GF-D8 (cell line): ENCODE measurements at places on chromosomes 13 and 19.
A peak's percentile ranks its signal among the peaks of the same experiment; 100 is the strongest.

DNA sequence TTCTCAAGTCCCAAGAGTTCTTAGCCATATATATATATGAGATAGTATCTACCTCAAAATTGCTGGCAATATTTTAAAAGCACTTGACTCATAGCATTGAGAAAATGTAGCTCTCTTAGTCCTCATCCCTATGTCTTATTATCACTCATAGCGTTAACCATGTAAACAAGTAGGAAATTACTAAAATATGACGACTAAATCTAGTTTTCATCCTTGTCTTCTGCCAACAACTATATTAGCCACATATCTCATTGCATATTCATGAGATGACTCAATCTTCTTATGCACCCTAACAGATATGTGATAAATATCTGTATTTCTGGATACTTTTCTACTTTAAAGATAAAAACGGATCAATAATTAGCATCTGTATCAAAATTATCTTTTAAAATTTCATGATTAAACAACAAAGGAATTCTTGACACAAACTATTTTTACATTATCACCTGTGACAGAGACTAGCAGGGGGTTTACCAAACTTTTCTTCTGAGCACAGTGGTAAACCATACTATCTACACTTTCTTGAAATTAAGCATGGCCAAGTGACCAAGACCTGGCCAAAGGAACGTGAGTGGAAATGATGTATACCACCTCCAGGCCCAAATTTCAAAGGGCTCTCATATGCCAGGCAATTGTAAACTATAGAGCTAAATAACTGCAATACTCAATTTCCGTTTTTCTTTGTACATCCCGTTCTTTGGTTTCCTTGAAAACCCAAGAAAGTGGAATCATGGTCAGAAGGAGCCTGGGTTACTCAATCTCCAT, 45.7 kb downstream of the ZC3H13 start:
- DNase-seq = no peak

- no peak for DNase-seq
Observed at GRCh38 chr13:45521297-45521696, 56.6 kb downstream of the COG3 start.

DNA sequence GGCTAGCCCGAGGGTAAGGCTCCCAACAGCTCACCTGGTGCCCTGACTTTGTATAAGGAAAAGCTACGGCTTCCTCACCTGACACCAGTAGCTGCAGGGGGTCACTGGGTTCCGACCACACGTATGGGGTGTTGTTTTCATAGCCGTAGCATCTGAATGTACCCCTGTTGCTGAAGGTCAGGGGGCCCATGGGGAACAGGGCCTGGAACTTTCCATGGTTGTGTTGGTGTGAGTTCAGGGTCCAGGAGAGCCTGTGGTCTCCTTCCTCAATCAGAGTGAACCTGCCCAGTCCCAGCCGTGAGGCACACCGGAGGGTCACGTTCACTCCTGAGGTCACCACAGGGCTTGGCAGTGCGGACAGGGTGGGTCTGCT, 1.1 kb downstream of the LILRA4 start:
- DNase-seq = no peak

DNA sequence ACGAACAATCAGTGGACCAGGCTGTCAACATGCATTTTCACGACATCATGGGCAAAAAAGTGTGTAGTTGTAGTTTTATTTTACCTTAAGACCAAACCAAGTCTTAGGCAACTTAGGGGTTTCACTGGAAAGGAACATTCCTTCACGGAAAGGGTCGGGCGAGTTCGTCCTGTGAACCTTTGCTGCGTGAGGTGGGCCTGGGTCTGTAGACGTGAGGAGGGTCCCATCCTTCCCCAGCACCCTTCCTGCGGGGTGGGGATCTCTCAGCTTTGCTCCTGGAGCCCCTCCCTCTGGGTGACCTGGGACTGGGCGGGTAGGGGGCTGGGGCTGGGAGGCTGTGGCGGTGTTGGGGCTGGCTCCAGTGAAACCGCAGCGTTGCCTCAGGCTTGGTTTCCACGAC, 12.3 kb upstream of the RPS15 start:
- DNase-seq = no peak

DNA sequence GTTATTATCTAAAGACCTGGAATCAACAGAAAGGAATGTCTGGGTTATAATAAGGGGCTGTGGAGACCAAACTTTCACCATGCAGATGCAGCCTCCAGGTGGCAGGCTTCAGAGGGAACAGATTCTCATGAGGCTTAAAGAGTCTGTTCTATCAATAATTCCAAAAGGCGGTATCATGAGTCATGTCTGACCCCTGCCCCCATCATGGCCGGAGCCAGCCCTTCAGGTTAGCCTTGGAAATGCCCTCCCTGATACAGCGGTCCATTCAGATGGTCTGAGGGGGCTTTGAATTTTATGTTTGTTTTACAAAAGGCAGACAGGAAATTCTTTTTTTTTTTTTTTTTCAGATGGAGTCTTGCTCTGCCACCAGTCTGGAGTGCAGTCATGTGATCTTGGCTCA, 21.7 kb upstream of the LAMP1 start:
- DNase-seq = no peak

GRCh38 chr13:30743319-30744055, 8.1 kb downstream of the ALOX5AP start:
- no peak for DNase-seq

DNA sequence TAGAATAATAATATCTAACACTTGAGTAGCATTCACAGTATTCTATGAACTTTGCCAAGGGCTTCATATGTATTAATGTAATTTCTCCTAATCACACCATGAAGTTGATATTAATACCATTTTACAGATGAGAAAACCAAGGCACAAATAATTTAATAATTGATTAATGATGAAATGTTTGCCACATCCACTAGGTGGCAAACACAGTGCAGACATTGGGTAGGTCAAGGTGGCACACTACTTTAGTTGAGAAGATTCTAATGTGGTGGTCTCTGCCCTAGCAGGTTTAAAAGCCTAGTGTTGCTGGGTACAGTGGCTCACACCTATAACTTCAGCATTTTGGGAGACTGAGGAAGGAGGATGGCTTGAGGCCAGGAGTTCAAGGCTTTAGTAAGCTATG, 412.4 kb downstream of the SUCLA2 start:
- DNase-seq = no peak

- DNase-seq = peak; percentile 31
Observed at GRCh38 chr19:8501981-8502380, 459 bp downstream of the PRAM1 start.

- DNase-seq = no peak
Observed at GRCh38 chr13:26518451-26518959, 39.0 kb upstream of the WASF3 start.

DNA sequence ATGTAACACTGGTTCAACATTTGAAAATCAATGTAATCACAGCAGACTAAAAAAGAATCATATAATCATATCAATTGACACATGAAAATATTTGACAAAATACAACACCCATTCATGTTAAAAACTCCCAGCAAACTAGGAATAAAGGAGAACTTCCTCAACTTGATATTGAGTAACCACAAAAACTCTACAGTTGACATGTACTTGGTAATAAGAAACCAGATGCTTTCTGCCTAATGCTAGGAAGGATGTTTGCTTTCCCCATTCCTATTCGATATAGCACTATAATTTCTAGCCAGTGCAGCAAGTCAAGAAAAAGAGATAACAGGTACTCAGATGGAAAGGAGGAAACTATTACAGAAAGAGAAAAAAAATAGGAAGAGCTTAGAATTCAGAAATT, 26.9 kb downstream of the UFM1 start:
- DNase-seq = no peak

GRCh38 chr19:41265395-41266153, 1.4 kb downstream of the HNRNPUL1 start:
- no peak for DNase-seq

- DNase-seq = no peak
Observed at GRCh38 chr13:113951246-113951999, 22.5 kb downstream of the C13orf46 start.

- no peak for DNase-seq
Observed at GRCh38 chr13:19959141-19959830, 759 bp downstream of the ZMYM2 start.

- DNase-seq = peak; percentile 4
Observed at GRCh38 chr13:65966991-65967451, 1263.1 kb downstream of the PCDH9 start.

DNA sequence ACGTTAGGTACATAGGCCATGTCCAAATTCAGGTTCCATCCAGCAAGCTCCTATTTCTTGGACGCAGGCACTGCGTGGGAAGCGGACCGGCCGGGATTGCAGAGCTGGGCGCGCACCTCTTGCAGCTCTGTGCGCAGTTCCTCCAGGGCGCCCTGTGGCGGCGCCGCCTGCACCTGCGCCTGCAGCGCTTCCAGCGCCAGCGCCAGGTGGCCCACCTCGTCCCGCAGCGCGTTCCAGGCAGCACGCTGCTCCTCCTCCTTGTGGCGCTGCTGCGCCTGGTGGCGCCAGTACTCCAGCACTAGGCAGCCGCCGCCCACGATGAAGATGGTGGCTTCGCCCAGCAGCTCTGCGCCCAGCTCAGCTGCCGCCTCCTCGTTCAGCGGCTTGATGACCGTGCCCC, 31.1 kb downstream of the OPA3 start:
- no peak for DNase-seq

GRCh38 chr19:13056052-13056660, 46.5 kb downstream of the LYL1 start:
- DNase-seq = no peak

DNA sequence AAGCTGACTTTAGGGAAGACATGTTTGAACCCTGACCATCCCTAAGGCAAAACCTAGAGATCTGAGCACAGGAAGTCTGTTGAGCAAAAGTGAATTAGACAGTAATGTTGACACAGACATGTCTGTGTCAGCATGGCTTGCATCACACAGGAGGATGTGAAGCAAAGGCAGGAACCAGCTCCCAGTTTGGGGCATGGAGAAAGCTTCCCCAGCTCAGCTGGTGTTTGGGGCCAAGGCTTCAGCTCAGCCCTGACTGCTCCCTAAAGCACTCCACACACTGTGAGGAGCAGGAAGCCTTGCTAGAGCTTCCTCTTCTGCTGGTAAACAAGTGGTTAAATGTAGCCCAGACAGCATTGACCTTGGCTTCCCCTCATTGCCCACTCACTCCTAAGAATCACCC, 153.8 kb upstream of the UBL3 start:
- no peak for DNase-seq

GRCh38 chr13:73635166-73635787, 498.9 kb downstream of the KLF12 start:
- DNase-seq = no peak

- no peak for DNase-seq
Observed at GRCh38 chr19:31572976-31573298, 223.7 kb upstream of the TSHZ3 start.

- DNase-seq = no peak
Observed at GRCh38 chr13:40275636-40276035, 390.8 kb downstream of the FOXO1 start.

DNA sequence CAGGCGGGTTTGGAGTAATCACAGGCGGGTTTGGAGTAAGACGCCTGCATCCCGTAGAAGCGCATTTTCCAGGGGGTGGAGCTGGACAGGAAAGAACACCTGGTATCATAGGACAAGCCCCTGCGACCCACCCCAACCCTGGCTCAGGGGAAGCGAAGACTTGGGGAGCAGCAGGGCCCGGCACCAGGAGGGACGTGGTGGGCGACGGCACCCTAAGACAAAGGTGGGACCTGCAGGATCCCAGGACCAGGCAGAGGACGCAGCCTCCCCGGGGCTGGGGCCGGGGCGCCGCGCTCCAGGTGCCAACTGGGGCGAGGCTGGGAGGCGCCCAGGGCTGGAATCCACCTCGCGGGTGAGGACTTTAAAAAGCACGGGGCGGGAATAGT, 520 bp downstream of the ZNF600 start:
- no peak for DNase-seq

- no peak for DNase-seq
Observed at GRCh38 chr13:20359335-20359734, 127.2 kb upstream of the GJB6 start.

DNA sequence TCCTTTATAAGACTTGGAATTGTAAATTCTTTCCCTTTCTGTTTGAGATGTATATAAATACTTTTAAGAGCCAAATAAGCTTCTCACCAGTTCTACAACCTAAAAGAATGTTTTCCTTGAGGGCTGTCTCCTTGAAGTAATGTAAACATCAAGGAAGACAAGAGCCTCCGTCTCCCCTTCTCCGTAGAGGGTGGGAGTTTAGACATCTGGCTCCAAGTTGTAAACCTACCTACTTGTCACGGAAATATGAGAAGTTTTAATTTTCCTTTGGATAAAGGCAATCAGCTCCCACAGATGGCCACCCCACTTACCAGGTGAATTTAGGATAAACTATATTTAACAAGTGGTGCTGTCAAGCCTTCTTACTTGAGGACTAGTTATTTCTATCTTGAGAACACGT, 237.9 kb downstream of the NALCN start:
- DNase-seq = no peak

DNA sequence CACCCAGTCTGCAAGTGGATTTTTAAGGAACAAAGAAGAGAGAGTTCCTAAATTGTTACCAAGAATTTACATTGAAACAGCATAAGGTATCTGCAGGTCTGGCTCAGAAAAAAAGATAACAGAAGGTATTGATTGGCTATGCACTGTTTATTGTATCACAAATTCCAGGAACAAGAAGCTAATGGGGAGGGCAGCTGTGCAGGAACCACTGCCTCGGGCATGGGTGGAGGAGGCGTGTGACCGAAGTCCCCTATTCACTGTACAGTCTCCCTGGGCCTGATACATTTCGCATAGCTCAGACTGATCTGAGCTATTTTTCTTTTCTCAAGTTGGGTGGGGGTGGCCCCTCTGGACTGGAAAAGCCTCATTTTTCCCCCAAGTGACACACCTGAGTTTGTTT, 11.7 kb downstream of the NECTIN2 start:
- DNase-seq = no peak

GRCh38 chr13:32409001-32409313, 19.0 kb downstream of the N4BP2L1 start:
- DNase-seq = no peak

GRCh38 chr13:113627136-113627535, 30.9 kb downstream of the ATP4B start:
- DNase-seq = no peak

DNA sequence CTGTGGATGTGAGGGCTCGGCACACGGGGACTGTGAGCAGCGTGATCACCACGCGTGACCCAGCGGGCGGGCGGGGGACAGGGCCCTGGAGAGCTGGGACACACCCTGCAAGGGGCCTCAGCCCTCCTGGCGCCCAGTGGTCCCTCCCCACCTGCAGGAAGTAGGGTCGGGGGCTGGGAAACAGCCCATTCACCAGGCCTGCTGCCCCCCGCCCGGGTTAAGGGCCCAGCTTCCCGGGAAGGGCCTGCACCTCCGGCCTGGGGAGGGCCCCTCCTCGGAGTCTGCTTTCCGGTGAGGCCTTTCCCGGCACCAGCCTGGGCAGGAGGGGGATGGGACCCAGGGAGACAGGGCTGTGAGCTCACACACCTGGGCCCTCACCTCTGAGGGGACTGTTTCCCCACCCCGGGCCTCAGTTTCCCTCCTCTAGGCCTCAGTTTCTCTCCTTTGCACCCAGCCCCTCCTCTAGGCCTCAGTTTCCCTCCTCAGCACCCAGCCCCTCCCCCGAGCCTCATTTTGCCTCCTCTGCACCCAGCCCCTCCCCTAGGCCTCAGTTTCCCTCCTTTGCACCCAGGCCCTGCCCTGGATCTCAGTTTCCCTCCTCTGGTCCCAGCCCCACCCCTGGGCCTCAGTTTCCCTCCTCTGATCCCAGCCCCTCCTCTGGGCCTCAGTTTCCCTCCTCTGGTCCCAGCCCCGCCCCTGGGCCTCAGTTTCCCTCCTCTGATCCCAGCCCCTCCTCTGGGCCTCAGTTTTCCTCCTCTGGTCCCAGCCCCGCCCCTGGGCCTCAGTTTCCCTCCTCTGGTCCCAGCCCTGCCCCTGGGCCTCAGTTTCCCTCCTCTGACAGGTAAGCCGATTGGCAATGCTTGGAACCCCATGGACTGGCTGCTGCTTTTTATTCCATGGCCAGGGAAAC, 1.9 kb upstream of the MADCAM1 start:
- no peak for DNase-seq
